HL-60 (cell line): ENCODE measurements at places on chromosomes 7 and 10.

DNA sequence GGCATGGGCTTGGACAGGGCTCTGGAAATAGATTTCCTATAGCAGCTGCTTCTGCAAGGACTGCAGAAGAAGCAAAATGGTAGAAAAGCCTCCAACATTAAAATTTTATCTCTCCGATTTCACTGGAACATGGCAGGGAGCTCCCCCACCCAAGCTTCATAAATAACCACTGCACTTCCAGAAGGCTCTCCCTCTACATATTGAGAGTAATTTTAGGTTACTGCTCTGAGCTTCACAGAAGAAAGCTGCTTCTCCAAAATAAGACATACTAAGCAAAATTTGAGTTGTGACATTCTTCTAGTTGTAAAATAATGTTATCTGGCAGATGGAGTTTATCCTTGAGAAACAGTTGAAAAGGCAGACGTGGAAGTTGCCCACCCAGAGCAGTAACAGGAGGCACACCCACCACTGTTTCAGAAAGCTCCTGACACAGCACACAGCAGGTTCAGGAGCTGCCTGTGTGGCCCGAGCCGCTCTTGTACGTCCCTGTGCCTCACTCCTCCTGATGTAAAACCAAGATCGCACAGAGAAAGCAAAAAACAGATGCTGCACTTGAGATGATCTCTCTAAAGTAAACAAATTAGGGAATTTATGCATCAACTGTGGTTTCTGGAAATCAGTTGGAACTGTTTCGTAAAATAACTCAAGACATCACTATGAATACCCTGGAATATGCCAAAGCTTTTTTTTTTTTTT is 621.0 kb downstream of the PARD3 start:
- no peak for DNase-seq

GRCh38 chr7:2983586-2983985 is 60.1 kb downstream of the CARD11 start:
- DNase-seq = no peak

GRCh38 chr10:34535872-34536271 is 279.2 kb downstream of the PARD3 start:
- DNase-seq = no peak

GRCh38 chr10:11678074-11678793 is 63.9 kb upstream of the ECHDC3 start:
- DNase-seq = no peak

- no peak for DNase-seq
Measured at GRCh38 chr7:151827620-151828019, 49.3 kb downstream of the PRKAG2 start.

DNA sequence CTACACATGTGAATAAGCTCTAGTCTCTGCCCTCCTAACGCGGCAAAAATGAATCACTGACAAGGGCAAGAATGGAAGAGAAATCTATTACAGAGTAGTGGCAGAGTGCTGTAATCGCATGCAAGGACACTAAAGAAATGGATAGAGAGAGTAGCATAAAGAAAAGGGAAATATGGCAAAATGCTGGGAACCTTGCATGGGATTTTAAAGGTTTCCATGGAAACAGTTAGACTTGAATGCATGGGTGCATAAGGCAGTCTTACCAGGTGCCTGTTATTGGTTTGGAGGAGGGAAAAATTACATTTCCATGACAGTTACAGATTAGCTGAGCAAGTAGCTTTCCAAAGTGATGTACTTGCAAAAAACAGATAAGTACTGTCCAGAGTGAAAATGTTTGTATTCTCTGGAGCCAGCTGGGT is 233.4 kb downstream of the PTN start:
- no peak for DNase-seq

GRCh38 chr10:43255634-43256431 is 11.0 kb downstream of the RASGEF1A start:
- peak; percentile 51 for DNase-seq

DNA sequence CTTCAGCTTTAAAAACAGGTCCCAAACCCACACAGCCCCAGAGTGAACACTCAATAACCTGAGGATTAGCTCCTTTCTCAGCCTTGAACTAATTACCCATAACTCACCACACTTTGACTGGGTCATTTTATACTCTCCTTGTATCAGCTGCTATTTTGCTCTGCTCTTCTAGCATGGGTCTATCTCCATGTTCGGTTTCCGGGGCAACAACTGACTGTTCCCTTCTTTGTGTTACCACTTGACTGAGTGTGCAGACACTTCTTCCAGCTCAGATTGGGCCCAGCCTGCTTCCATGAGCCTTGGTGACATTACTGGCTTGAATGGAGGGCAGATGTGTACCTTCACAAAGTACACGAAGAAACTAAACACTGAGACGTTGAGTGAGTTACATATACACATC is 31.5 kb upstream of the PRPS1L1 start:
- no peak for DNase-seq

- DNase-seq = no peak
Measured at GRCh38 chr7:138235207-138235606, 158.9 kb downstream of the AKR1D1 start.

GRCh38 chr7:74499835-74500388 is 46.2 kb downstream of the GTF2IRD1 start:
- no peak for DNase-seq

- DNase-seq = no peak
Measured at GRCh38 chr10:80204677-80205476, 460 bp downstream of the ANXA11 start.

DNA sequence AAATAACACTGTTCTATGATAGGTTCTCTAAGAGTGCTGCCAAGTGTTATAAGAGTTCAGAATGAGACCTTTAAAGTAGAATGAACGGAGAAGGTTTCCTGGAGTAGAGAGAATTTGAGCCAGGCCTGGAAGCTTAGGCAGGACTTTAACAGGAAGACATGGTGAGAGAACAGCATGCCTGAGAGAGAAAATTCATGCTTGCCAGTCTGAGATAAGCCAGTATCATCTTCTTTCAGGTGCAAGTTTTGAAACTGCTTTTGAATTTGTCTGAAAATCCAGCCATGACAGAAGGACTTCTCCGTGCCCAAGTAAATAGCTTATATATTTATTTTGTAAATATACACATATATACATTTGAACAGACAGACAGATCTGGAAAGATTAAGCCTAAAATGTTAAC is 22.1 kb downstream of the ARMC10 start:
- DNase-seq = no peak
